ENCODE measurements at places on chromosomes 4 and X.

- no peak for DNase-seq
These were observed 183.4 kb downstream of the OPHN1 start for GRCh38 chrX:68249903-68250302.

DNA sequence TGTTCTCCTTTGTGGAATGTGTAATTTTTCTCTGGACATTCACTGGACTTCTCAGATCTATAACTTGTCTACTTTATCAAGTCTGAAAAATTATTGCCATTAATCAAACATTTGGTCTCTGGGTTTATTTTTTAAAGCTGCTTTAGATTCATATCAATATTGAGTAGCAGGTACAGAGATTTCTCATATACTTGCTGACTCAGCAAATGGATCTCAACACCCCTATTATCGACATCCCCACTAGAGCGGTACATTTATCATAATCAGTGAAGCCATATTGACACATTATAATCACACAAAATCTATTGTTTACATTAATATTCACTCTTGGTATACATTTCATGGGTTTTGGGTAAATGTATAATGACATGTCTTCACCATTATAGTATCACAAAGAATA, 268.7 kb downstream of the SPOCK3 start:
- no peak for DNase-seq

GRCh38 chrX:149283853-149284252, 221.3 kb downstream of the IDS start:
- no peak for DNase-seq

- no peak for DNase-seq
These were observed 36.8 kb downstream of the RAP1GDS1 start for GRCh38 chr4:98298022-98298421.

- no peak for DNase-seq
These were observed 388.6 kb downstream of the PDHA2 start for GRCh38 chr4:96228463-96228862.

DNA sequence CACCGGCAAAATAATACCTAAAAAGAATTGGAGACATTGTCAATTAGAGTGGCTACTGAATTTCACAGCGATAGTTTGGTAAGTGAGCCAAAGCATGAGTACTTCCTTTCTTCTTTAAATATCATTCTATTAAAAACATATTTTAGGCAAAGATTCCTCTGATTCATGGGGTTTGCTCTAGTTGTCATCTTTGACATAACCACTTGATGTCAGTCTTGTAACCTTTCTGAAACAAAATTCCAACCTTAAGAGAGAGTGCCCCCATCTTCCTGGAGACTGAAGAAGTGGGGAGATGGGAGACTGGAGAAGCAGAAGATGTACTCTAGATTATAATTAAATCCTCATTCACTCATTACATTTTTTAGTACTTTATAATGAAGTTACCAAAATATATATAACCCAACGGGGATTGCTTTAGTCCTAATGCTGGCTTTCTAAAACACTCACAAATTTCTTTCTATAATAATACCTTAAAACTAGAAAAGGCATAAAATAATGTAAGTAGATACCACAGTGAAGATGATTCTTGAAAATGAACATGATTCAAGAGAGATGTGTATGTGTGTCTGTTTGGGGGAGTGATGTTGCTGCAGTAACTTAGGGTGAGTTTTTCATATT, 96.4 kb downstream of the EMCN start:
- DNase-seq, result peak; percentile 6

DNA sequence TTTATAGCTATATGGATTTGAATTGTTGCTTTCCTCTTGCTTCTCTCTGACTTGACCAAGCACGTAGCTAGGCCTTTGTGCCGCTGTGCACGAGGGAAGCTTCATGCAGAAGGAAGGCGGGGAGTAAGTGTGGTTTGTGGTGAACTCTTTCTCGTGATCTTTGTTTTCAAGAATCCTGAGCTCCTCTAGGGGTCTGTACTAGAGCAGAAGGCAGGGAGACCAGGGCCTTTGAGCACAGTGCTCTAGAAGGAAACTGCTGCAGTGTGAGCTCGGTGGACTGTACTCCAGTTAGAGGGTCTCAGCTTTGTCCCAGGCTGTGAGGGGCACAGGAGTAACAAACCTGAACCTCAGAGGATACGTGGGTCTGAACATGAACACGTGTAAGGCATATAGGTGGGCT, 49.0 kb downstream of the AGA start:
- no peak for DNase-seq
